T-helper 1 cell (primary cell): ENCODE measurements at places on chromosomes 6 and 20.

DNA sequence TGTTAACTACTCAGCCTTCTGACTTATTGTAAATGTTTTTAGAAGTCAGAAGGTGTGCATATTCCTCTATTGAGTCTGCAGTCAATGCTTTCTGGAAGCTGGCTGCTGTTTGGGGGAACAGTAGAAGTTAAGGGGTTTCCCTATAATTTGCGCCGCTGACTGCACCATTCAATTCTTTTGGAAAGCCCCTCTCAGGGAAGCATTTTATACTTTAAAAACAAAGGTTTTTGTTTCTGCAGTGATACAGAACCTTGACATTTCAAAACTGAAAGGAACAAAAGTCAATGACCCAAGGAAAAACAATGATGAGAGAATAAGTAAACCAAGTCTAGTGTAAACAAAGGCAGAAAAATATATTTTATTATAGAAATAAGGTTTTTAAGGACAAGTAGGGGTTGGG is 120.8 kb upstream of the TNFAIP3 start:
- no peak for DNase-seq

GRCh38 chr6:1170794-1171193 is 141.1 kb upstream of the FOXQ1 start:
- DNase-seq, result no peak

DNA sequence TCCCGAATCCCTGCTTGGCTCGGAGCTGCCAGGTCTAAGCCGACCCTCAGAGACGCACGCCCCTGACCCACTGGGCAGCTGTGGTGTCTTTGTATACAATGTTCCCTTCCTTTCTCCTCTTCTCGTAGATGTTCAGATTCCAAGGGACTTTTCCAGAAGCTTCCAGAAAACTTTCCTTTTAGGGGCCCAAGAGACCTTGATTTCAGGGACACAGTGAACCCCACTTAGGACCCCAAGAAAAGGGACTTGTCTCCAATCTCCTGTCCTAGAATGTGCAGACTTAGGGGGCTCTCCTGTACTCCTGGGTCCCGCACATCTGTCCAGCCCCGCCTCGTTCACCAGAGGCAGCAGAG is 103.5 kb downstream of the EDN3 start:
- no peak for DNase-seq

DNA sequence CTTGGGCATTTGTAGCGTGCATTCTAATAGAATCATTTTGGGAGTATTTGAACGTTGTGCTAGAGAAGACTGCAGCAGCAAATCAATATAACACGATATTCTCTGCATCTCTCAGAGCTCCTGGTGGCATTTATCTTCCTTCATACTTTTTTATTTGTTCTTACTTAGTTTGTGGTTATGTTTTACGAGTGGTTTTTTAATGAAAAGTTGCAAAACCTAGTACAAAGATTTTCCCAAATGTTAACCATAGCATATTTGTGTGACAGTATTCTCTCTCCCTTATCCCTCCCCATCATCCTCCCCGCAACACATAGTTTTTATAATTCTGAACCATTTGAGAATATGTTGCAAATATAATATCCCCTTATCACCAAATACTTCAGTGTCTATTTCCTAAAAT is 50.4 kb downstream of the JARID2 start:
- no peak for DNase-seq

DNA sequence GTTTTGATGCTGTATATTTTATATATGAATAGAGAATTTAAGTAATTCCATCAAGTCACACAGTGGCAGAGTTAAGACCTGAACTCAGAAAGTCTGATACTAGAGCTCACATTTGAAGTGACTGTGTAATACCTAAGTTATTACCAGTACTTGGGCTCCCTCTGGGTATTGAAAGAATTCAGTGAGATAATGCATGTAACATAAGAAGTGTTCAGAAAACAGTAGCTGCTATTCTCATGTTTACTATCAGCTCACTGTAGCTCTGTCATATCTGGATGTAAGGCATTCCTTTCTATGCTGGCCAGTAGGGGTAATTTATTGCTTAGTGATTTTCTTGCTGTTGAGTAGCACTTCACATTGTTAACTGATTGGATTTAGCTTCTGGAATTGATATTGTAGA is 44.6 kb downstream of the NKX2-4 start:
- no peak for DNase-seq

- no peak for DNase-seq
Measured at GRCh38 chr20:6026051-6026450, 27.8 kb downstream of the LRRN4 start.
